ENCODE measurements at places on chromosomes 1 and 21.

DNA sequence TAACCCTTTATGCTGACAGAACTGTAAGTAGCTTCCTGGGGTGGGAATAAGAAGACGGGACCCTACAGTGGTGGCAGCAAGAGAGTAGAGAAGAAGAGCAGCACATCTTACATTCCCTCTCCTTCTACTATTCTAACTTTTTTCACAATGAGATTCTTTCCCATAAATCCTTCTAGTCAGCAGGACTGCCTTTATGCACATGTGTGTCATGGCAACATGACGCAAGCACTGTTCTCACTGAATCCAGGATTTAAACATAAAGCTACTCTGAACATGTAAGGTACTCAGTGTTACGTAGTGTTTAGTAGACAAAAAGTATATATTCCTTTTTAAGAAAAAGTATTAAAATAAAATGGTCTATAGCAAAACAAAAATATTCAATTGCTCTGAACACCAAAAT, 309.7 kb upstream of the LYPLAL1 start:
- no peak for DNase-seq

DNA sequence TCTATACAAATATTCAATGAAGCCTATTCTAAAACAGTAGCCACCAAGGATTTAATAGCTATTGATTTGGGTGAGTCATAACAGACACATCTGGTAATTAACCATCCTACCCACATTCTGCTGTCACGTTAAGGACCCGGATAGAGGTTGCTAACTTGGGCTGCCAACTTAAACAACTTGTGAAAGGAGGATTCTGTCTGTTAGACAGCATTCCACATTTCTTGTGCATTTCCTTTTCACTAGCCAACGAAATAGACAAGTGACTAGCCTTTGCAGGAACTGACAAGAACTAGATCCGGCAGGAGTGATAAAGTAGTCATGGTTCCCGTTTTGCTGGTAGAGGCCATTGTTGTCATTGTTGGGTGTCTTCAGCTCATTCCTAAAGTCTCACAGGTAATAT, 9.5 kb downstream of the DSCAM start:
- DNase-seq: no peak

DNA sequence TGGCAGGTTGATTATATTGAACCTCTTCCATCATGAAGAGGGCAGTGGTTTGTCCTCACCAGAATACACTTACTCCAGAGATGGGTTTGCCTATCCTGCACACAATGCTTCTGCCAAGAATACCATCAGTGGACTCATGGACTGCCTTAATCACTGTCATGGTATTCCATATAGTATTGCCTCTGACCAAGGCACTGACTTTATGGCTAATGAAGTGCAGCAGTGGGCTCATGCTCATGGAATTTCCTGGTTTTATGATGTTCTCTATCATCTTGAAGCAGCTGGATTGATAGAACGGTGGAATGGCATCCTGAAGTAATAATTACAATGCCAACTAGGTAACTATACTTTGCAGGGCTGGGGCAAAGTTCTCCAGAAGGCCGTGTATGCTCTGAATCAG, 16.6 kb upstream of the GBP6 start:
- DNase-seq: no peak

DNA sequence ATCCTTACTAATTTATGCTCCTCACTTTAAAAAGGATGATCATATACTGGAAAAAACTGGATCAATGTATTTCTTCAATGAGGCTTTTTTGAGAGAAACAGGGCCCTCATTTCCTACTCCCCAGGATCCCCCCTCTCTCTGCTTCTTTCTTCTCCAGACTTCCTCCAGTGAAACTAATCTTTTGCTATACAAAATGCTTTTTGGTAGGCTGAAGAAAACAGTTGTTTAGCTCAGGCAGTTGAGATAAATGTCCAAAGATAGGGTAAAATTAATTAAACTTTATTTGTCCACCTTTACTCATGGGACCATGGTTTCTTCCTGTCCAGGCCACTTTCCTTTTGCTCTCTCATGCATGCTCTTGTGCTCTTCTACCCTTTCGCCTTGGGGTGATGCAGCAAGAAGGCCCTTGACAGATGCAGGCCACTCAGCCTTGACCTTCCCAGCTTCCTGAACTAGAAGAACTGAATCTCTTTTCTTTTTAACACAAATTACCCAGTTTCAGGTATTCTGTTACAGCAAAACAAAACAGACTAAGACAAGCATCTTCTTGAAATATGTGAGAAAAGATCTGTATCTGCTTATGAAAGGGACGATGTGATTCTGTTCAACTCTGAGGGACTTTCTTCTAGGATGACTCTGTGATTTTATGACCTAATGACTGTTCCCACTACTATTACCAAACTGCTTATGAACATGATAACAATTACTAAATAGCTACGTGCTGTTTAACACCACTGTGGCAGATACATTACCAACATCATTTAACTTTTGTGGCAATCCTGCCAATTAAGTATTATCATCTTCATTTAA, 63.7 kb downstream of the NVL start:
- DNase-seq: no peak

DNA sequence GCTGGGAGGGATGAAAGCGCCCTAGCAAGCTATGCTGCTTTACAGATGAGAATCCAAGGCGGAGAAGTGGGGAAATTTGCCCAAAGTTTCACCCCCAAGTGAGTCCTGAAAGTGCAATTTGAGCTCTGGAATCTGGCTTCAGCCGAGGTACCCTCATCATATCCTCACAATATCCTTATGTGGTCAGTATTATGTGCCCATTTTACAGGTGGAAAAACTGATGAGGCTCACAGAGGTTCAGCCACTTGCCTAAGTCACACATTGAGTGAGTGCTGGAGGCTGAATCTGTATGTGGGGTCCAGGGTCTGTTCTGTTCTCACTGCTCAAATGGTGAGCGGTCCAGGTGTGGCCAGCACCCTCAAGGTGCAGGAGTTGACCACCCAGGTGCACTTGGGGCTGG, 85.3 kb downstream of the MATN1 start:
- DNase-seq: no peak

DNA sequence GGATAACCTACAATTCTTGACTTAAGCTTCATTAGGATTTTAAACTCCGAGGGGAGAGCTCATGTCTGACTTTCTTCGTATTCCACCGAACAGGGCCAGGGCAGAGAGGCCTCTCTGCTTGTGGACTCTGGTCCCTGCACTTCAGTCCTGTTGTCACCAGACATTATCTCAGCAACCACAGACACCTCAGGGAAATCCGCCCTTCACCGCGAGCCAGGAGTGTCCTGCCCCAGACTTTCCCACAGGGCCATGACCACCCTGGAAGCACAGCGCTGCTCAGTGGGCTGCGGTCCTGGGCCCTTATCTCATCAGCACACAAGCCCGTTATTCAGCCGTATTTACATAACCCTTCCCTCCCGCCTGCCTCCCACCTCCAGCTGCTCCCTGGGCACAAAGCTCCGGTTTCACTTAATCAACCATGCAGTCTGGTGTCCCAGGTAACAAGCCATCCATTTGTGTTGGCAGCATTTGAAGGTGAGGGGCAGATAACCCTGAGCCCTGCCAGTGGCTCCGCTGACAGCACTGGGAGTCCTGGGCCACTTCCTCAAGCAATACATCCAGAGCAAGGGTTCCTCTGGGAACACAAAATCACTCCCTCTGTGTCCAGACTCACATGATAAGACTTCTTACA, 122.8 kb upstream of the RAB4A start:
- DNase-seq: no peak

DNA sequence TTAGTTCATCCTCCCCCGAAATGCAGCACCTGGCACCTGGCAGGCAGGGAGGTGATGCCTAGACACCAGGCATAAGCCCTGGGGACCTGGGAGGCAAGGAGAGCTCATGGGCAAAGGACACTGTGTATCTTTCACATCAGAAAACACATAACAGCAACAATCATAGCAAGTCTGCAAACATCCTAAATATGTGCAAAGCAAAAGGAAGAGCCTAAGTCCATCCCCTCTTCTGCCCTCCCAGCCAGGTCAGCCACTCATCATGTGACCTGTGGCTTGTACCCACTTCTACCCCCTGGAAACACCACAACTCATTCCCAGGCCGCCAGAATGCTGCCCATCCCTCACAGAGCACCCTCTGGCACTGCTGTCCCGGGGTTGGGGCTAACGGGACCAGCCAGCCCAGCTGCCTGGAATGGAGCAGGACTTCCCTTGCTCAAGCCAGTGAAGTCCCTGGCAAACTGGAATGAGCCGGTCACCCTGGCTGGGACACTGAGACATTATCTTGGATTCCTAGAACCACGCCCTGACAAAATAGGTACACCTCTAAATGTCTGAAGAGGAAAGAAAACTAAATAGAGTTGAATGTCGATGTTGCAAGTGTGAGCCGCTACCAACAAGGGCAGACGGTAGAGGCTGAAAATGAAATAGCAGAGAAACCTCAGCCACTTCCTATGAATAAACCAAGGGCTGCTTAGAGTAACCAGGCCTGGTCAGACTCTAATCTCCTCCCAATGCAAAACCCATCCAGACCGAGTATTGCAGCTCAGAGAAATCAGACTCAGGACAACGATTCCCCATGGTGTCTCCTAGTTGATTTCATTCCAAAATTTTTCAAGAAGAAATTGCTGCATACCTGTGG, 29.4 kb downstream of the TMPRSS2 start:
- no peak for DNase-seq

DNA sequence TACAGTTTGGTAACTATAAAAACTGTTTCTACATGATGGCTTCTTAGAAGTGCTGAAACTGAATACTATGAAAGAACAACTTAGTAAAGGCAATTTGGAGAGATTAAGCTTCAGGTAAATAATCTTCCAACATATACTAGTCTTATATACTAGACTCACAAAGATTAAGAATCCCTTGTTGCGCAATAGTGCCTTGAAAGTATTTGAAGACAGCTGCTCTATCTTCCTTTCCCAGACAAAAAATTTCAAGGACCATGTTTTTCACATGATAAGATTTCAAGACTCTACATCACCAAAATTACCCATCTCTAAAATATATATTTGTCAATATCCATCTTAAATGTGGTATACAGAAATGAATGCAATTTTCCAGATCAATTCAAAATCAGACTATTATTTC, 37.7 kb upstream of the ASPM start:
- DNase-seq: no peak

DNA sequence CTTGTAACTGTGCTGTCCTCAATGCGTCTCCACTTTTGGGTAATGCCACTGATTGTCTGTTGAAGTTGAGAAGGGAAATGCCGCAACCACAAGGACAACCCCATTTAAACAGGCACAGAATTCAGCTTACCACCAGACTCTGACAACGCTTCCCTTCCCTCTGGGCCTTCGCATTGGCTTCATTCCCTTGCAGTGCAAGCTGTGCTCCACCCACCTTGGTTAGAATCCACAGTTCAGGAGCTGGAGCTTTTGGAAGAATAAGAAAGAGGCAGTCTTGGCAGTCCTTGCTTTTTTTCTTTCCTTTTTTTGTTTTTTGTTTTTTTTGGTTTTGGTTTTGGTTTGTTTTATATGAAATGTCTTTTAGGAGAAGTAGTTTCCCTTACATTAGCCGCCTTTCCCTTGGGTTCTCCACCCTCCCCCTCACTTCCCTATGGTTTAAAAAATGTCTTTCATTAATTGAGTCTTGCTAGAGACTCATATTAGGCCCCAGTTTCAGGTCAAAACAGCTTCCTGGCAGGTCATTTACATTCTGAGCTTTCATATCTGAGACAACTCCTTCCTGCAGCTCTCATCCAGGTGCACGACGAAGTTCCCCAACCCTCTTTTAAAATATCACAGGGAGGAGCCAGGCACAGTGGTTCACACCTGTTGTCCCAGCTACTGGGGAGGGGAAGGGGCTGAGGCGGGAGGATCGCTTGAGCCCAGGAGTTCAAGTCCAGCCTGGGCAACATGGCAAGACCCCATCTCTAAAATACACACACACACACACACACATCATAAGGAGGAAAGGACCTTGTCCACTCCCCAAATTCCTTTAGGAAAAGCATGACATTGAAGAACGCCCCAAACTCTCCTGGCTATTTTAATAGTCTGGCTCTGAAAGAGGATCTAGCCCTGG, 20.7 kb upstream of the LAX1 start:
- peak; percentile 88 for DNase-seq

DNA sequence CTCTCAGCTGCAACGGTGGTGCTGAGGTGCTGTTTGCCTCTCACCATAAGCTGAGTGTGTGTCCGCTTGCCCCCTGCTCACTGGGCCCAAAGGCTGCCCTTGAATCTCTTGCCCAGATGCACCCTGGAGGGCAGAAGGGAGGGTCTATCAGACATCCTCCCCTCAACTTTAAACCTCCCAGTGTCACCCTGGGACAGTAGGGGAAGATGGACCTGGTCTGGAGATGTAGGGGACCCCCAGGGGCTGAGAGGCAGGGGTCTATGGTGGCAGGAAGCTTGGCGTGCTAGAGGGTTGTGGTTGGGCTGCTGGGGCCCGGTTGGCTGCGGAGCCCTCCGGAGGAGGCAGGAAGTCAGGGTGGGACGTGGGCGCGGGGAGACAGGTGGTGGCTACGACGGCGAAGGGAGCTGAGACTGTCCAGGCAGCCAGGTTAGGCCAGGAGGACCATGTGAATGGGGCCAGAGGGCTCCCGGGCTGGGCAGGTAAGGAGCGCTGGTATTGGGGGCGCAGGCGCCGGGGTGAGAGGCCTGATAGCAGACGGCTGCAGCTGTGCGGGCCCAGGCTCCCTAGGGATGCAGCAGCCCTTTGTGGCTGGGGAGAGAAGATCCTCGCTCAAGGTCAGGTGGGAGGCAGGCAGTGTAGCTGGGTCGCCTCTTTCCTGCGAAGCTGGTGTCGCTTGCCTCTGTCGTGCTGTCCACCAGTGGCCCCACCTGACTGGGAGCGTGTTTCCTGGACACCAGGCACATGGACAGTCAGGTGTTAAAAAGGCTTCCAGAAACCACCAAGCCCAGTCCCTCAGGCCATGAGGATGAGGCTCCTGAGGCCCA, at the start of gene LCK:
Gene LCK, plus strand, starts transcription at position 373 of the 824 bp plus-strand sequence. CDS start 23,065 bp downstream, outside the sequence.
- DNase-seq: no peak

- DNase-seq: no peak
These were observed 43.8 kb downstream of the ALG14 start for GRCh38 chr1:95028954-95029353.

DNA sequence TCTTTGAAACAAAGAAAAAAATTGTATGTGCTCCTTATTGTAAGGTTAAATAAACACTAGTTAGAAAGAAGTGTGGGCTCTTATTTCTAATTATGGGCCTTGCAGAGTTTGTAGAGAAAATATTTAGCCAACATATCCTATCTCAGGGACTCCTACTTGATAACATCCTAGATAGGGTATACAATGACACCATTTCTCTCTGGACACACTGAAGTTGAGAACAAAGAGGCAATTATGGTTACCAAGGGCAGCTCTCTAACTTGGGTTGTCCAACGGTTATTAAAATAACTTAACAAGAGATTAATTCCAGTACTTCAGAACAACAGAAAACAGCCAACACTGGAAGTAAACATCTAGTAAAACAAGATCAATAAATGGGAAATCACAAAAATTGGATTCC, 69.0 kb upstream of the ZC3H11B start:
- no peak for DNase-seq
